ENCODE measurements at places on chromosomes 16 and 17.

GRCh38 chr16:28164140-28164539 is 47.6 kb downstream of the XPO6 start:
- no peak for DNase-seq

DNA sequence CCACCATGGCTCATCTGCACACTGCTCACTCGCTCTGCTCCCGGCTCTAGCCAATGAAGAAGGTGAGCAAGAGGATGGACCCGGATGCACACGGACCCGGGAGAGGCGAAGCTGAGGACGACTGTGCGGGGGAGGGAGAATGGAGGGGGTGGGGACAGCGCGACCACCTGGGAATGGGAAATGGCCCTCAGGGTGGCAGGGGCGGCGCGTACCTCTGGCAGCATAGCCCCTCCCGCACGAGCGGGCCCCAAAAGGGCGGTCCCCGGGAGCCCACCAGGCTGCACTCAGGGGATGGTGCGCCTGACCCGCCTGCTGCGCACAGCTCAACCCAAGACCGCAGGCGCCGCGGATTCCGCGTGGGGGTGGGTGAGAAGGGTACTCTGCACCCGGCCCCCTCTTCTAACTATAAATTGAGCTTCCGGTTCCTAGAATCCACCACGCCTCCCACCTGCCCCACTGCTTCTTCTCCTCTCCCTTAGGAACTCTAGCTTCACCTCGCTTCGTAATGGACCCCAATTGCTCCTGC is 6.1 kb downstream of the MT1H start:
- no peak for DNase-seq

DNA sequence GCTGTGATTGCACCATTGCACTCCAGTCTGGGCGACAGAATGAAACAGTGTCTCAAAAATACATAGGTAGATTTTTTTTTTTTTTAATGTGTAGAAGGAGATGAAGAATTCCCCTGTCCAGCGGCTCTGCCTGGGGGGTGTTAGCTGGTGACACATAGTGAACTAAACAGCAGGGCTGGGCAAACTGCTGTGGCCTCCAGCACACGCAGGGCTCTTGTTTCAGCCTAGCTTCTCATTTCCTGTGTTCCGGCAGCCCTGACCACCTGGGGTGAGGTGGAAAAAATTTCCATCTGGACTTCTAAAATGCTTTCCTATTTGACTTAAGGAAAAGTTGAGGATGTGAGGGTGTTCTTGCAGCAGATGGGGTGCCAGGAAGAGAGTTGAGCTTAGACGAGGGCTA is 33.3 kb upstream of the RGS9 start:
- DNase-seq: no peak

DNA sequence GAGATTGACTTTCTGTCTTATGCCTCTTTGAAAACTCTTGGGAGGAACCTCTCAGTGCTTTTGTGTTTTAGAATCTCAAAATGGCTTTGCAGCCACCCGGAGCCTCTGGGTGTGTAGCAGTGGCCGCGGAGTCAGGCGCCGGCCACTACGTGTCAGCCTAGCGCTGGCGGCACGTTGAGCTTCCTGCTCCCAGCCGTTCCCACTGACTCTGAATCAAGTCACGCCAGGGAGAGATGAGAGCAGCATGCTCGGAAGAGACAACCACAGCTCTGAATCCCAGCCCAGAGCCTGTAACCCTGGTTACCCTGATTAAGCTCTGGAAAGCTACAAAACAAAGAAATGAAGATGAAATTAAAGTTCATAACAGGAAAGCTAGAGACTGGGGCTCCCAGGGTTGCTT is 97.4 kb upstream of the CACNG5 start:
- DNase-seq: no peak
